ENCODE measurements at places on chromosomes 6 and 20. TPM values are rescaled to one million over a fixed set of nuclear protein-coding genes. Genes with fewer than 3 reads are reported as not detected.

COL21A1 gene
- total RNA-seq, result not detected

SYCP2L gene
- total RNA-seq, result 0.71 TPM

GRCh38 chr6:90044833-90045381 is 150.6 kb downstream of the GJA10 start:
- no peak for DNase-seq

DNA sequence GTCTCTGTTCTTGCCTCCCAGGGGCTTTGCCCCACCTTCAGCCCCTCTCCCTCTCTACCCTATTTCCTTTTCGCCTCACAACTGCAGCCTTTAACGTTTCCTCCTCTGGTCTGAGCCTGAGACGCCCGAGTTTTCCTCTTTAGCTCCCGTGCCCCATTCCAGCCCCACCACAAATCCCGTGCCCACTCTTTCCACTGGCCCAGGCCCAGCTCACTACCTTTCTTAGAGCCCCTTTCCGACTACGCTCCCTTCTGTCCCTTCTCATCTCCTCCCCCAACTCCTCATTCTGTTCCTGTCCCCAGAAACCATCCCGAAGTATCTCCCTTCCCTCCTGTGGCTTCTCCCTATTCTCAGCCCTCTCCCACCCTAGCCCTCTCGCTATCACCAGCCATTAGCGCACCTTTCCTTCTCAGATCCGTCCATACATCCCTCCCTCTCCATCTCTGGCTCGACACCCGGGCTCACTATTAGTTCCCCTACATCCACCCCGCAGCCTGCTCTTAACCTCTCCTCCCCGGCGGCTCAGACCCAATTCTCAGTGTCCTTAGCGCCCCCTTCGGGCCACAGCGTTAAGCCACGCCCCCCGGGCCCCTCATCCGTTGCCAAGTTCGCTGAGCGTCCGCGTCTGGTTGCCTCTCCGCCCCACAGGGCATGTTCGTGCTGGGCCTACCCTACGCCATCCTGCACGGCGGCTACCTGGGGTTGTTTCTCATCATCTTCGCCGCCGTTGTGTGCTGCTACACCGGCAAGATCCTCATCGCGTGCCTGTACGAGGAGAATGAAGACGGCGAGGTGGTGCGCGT is 2.7 kb downstream of the SLC32A1 start:
- DNase-seq, result no peak

GRCh38 chr6:169370054-169370453 is 116.4 kb upstream of the THBS2 start:
- DNase-seq, result no peak

All from kidney epithelial cell (primary cell).